ENCODE measurements at places on chromosomes 6 and 20.

DNA sequence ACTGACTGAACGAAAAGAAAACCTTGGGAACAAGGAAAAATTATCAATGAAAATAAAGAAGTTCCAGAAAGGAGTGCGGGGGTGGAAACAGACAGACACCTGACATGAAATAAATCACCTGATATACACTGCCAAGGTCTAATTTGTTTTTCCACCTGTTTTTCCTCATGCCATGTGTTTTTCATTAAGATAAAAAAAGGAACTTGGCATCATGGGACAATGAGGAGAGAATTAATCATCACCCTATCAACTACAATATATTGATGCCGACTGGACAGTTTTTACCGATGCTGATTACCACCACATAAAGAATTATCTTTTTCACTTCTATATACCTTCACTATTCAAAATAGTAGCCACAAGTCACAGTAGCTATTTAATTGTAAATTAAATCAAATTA is 233.2 kb downstream of the ARHGAP18 start:
- DNase-seq = no peak

- no peak for DNase-seq
Observed at GRCh38 chr6:131451321-131452144, 121.5 kb upstream of the ARG1 start.

GRCh38 chr6:38847497-38847896 is 132.4 kb downstream of the DNAH8 start:
- DNase-seq = no peak

DNA sequence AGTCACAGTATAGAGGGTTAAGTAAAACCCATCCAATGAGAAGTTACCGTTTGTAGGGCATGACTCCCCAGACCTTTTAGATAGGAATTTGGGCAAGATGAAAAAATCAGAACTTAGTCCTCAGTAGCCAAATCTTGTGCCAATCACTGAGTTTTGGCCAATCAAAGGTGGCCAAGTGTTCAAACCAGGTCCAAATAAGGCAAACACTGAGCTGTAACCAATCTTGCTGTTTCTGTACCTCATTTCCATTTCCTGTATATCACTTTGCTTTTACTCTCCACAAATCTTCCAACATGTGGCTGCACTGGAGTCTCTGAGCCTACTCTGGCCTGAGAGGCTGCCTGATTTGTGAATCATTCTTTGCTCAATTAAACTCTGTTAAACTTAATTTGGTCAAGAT is 81.8 kb upstream of the GPR6 start:
- DNase-seq = no peak

- DNase-seq = peak; percentile 33
Observed at GRCh38 chr6:31734821-31735406, 1.4 kb downstream of the CLIC1 start.

DNA sequence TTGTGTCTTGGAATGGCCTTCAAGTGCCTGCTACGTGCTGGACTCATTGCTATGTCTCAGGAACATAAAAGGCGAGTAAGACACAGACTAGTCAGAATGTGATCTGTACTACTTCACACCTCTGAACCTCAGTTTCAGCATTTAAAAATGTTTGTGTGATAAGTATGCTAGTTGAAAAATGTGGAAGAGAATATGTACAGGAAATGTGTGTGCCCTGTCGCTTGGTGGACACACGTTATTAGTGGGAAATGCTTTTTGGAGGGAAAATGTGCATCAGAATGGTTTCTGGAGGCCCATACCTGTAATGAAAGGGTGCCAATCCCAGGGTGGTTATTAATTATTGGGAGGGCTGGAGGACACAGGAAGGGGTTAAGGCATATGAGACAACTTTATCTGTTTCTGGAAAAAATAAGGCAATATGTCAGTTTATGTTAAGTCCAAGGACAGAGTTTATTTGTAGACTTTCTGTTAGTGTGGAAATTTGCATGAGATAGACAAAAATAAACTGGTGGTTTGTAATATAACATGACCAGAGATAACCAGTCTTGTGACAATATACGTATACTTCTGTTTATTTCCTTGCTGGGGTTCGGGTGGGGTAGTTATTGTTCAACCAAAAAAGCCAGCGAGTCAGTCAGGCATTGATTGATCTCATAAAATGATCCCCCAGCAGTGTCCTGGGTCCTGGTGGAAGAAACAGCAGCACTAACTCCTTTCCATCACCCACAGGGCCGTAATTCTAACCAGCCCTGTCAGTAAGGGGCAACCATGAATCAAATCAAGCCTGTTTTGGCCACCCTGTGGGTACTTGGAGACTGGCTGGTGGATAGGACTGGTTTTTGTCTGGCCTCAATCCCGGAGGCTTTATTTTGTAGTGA is 117.9 kb downstream of the JARID2 start:
- DNase-seq = no peak

GRCh38 chr6:36318690-36319435 is 17.8 kb downstream of the BNIP5 start:
- no peak for DNase-seq

All from CD4-positive, alpha-beta memory T cell (primary cell).